Activated CD8-positive, alpha-beta T cell treated with anti-CD3 and anti-CD28 coated beads for 36 hours (primary cell): ENCODE measurements at places on chromosomes 1 and 21. TPM values are rescaled to one million over a fixed set of nuclear protein-coding genes. Genes with fewer than 3 reads are reported as not detected.

MTMR11 gene
- total RNA-seq: 0.86 TPM

DNA sequence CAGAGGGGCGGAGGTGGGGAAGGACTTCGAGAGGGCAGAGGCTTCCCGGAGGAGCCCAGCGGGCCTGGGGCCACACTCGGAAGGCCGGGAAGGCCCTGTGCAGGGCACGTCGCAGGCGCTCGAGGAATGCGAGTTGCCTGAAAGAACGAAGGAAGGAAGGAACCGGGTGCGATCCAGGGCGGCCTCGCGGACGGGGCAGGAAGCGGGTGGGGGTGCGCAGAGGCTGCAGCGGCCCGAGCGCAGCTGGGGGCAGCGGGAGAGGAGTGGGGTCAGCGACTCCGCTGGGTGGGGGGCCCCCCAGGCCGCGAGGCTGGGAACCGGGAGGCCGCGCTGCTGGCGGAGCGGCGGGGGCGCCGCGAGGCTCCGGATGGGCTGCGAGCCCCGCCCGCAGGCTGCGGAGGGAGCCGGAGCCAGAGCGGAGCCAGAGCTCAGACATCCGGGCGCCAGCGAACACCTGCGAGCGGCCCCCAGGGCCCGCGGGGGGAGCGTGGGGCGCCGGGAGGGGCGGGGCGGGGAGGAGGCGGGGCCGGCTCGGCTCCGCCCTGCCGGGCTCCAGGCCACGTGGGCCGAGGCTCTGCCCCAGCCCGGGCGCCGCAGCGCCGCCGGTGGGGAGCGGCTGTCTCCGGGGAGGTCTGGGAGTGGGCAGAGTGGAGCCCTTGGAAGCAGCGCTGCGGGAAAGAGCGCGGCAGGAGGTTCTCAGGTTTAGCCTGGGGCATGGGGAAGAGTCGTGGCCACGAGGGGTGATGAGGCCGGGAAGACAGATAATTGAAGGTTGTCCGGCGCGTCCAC, 4.6 kb downstream of the ID3 start:
- DNase-seq: peak; percentile 85

DNA sequence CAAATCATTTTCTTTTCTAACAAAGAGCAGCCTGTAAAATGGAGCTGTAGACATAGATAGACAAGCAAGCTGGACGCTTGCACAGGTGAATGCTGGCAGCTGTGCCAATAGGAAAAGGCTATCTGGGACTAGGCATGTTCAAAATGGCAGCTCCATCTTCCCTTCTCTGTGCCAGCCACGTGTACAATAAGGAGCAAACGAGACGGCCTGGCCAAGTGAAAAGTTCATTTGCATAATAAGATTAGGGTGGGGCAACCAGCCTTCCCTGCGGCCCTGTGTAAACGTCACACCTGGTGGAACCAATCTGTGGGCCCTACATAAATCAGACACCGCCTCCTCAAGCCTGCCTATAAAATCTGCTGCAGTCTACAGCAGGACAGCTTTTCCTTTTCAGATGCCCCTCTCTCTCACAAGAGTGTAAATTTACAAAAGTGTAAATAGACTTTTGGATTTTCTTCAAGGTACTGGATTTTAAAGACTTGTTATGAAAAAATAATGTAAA, 16.6 kb upstream of the EDEM3 start:
- no peak for DNase-seq

DNA sequence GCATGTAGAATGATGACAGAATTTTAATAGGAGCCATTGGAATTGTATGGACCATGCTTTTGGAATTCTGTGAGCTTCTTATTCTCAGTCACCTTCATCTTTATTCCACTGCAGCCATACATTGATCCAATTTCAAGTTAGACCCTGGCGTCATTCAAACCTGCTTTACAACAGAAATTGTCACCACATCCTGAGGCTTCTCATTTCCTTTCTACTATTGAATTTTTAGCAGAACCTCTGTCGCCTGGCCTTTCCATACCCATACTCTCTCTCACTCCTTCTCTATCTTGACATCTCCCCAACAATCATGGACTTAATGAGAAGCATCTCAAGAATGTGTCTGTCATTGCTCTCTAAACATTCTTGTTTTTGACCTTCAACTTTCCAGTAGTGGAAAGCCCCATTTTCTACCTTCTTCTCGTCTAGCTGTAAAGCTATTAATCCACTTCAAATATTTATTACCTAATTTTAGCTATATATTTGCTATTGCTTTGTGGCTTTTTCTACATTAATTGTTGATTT, 74.1 kb downstream of the CRB1 start:
- DNase-seq: no peak

DNA sequence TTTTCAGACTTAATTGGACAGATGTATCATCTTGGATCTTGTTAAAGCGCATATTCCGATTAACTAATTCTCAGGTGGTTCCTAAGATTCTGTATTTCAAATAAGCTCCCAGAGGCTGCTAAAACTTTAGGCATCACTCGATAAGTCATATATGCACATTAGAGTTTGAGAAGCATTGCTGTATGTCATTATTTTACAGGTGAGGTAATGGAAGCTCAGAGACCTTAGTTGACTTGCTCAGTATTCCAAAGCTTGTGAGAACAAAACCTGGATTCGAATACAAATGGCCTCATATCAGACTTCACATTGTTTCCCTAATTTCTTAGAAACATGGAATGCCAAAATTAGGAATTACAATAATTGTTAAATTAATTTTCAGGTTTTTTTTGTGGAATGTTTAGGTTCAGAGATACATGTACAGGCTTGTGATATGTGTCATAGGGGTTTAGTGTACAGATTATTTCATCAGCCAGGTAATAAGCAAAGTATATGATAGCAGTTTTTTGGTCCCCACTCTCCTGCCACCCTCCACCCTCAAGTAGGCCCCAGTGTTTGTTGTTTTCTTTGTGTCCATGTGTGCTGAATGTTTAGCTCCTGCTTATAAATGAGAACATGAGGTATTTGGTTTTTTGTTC, 96.8 kb downstream of the XPR1 start:
- no peak for DNase-seq

DNA sequence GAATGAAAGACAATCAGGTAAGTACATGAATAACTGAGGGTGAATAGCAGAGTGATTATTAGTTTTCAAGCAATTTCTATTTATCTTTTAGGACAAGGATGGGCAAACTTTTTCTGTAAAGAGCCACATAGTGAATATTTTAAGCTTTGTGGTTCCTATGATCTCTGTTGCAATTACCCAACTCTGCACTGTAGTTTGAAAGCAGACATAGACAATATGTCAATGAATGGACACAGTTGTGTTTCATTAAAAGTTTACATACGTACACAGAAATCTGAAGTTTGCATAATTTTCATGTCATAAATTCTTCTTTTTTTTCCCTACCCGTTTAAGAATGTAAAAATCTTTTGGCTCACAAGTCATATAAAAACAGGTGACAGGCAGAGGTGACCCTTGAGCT, 71.4 kb downstream of the ZNF281 start:
- DNase-seq: no peak
